ENCODE measurements at places on chromosomes 11 and 22. TPM values are rescaled to one million over a fixed set of nuclear protein-coding genes. Genes with fewer than 3 reads are reported as not detected.

OR52H1 gene
- not detected for polyA plus RNA-seq

TUBA8 gene
- 1.3 TPM for polyA plus RNA-seq

CDKN1C gene
- polyA plus RNA-seq = 2.1 TPM

TPBGL gene
- not detected for polyA plus RNA-seq

JAM3 gene
- 42.3 TPM for polyA plus RNA-seq

CNIH2 gene
- polyA plus RNA-seq = 1.2 TPM
